Germinal center (tissue), 1 donor: ENCODE measurements at places on chromosomes 2 and 18.

DNA sequence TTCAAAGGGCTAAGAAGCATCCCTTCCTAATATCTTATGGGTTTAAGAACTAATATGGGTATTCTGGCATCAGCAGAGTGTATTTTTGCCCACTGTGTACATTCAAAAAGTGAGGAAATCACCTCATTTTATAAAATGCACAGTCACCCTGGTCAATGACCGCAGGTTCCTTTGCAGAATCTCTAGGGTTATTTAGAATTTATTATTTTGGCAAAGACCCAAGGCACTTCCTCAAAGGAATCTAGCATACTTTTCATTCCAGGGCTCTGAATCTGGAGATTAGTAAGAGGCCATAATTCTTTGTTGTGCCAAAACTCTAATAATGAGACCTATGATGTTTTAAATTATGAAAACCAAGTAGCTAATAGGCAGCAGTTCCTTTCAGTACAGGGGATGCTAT lies 27.2 kb upstream of the CDH2 start:
- DNase-seq = no peak

- no peak for DNase-seq
Measured at GRCh38 chr2:218271487-218271797, 1.1 kb downstream of the PNKD start.

- no peak for DNase-seq
Measured at GRCh38 chr18:47730795-47731194, 199.7 kb downstream of the SMAD2 start.

DNA sequence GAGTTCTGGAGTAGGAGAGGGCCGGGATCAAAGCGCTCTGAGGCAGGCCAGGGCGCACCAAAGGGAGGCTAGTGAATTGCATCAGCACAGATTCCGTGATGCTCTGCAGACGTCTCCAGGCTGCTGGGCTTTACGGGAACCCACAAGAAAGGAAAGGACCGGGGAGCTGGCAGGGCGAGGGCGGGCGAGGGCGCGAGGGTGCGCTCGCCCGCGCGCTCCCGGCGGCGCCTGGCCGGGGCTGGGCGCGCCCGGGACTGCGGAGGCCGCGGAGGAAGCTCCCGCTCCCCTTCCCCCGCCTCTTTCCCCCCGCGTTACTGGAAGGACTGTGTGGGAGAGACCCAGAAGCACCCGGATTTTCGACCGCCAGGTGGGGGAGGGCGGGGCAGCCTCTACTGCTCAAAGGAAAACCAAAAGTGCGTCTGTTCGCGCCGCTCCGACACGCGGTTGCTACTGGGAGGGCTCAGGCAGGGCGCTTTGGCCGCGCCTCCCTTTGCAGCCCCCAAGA lies 2.4 kb upstream of the FOSL2 start:
- DNase-seq = peak; percentile 47

DNA sequence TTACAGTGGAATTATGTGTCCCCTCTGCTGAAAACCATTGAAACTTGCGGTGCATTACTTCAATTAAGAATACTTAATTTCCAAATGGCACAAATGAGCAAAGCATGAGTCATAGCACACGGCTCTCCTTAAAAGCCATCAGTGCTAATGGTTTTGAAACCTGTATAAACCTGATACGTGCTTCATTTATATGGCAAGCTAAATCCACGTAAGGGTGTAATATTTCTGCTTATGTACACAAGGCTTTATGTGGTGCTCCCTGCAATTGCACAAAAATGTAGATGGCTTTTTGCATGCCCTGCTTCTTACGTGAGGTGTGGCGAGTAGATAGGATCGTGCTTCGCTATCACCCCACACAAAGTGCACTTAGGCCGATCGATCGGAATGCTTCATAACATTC lies 840.9 kb downstream of the GALR1 start:
- DNase-seq = no peak

- DNase-seq = no peak
Measured at GRCh38 chr2:241947401-241947800, 77.9 kb downstream of the RTP5 start.

DNA sequence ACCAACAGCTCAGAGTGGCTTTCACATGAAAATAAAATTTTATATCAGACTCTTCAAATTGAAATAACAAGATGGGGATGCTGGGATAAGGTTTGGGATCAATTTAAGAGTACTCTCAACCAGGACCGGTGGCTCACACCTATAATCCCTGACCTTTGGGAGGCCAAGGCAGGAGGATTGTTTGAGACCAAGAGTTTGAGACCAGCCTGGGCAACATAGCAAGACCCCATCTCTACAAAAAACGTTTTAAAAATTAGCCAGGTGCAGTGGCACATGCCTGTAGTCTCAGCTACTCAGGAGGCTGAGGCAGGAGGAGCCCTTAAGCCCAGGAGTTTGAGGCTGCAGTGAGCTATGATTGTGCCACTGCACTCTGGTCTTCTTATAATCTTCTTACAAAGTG lies 2.6 kb downstream of the LMAN2L start:
- DNase-seq = no peak
